ENCODE measurements at places on chromosomes 2 and 18.

DNA sequence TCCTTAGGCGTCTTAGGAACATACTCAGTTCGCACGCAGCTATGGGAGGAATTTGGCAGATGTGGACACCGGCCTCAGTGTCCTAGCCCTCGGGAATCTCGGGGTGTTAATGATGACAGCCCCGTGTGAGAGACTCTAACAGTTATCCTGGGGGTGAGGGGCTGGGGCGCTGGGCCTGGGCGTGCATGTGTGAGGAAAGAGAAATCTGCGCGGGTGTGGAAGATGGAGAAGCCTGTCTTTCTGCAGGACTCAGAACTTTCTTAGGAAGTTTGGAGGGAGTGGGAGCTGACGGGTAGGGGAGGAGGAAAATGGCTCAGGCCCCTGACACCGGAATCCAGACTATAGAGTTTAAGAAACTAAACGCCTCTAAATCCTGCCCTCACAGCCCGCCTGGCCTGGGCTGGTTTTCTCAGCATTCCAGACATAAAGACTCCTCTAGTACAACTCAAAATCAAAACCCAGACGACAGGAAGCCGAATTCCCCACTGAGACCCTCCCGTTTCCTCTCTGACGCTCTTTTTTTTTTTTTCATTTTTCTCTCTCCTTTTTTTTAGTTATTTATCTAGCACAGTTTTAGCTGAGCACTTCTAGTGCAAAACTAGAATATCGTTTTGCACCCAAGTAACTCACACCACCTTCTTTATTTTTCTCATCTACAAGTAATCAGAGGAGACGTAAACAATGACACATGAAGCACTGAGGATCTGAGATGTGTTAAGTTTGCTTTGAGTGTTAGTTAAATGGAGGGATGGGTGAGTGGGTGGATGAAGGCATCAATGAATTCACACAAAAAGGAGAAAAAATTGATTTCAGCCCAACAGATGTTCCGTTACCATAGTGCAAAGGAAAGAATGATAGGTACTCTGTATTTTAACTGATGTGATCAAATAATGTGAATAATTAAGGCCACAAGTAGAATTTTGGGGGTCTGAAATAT is 1.2 kb upstream of the HAAO start:
- no peak for DNase-seq

DNA sequence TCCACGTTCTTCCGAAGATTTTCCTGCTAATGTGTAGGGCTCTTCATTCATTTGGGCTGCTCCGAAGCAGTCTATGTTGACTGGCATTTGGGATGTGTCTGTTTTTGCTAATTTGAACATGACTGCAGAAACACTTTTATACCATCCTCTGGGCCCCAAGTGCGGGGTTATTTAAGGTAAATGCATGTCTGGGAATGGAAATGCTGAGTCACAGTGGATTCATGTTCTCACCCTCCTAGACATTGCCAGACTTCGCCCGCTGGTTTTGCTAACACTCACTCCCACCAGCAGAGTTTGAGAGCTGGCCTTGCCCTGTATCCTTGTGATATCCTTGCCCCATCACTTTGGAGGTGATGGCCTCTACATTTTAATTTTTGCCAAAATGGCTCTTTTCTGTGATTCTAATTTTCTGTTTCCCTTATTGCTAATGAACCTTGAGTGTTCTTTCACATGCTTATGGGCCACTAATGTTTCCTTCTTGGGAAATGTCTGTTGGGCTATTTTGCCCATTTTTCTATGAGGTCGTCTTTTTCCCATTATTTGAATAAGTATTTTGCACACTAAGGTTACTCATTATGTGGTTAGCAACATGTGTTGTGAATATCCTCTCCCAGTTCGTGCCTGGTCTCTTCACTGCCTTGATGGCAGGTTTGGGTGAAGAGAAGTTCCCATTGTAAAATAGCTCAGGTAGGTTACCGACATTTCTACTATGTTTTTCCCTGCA is 204.1 kb downstream of the GLI2 start:
- peak; percentile 87 for DNase-seq

DNA sequence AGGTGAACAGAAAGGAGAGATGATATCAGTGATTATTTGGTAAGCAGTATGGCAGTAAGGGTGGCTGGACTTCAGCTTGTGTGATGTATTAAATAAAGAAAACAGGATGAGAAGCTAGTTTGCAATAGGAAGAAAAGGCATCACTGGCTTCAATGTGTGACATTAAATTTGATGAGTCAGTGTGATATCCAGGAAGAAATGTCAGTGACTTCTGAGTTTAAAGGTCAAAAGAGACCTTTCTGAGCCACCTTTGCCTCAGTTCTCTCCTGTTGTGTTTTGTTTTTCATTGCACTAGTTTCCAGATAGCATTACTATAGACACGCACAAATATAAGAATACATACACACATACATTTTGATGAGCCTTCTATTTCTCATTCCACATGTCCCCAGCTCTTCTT is 105.6 kb downstream of the PIGN start:
- DNase-seq: no peak

- no peak for DNase-seq
These were observed 13.2 kb upstream of the CEP68 start for GRCh38 chr2:65043001-65043400.

- no peak for DNase-seq
These were observed 375.4 kb upstream of the ACVR2A start for GRCh38 chr2:147469471-147469870.

DNA sequence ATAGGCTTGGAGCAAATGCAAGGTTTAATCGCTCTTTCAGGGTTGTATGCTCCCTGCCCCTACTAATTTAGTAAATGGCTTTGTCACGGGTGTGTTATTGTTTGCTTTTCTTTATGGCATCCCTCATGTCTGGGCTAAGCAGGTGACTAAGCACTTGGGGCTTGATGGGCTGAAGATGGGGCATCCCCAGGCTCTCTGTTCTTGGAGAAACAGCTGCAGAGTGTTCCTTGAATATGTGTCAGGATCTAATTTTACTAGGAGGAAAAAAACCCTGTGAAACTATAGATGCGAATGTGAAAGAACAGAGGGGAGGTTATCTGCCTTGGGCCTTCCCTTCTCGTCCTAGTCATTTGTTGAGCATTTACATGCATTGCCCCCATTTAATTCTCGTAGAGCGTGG is 94.7 kb upstream of the TAF1B start:
- DNase-seq: peak; percentile 63

DNA sequence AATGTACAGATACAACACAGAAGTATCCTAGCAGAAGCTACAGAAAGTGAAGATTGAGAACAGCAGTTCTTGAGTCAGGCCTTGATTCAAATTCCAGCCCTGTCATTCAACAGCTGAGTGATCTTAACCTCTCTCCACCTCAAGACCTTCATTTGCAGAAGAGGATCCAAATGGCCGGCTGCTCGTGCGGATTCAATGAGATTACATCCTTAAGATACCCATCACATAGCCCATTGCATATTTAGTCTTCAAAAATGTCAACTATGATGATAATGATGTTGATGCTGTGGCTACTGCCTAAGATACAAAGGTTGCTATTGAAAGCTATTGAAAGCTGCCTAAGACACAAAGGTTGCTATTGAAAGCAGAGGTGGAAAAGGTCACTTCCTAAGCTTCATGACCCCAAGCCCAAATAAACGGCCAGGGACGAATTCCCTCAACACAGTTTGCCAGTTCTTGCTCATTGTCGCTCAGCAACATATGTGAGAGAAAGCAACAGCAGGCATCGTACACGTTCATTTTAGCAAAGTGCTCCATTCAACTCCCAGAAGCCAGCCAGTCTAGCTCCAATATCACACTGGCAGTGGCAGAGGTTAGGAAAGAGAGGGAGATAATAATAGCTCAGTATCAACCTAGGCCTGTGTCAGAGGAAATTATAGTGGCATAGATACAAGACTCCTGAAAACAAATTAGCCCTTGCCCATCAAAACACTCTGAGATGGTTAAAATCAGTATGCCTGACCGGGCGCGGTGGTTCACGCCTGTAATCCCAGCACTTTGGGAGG is 36.1 kb downstream of the MRPL35 start:
- no peak for DNase-seq

DNA sequence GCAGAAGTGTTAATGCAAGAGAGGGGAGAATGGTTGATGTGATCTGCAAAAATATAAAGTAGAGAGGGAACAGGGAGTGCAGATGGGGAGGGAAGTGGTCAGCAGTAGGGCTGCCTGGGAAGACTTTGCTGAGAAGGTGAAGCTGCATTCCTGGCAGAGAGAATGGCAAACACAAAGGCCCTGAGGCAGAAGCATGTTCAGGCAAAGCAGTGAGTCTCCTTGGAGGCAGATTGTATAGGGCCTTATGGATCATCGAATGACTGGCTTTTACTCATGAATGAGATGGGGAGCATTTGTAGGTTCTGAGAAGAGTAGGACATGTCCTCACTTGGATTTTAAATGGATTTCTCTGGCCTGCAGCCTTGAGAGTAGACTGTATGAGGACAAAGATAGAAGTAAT is 9.5 kb downstream of the ITGA6 start:
- DNase-seq: no peak

GRCh38 chr2:221203856-221204255 is 368.2 kb downstream of the EPHA4 start:
- no peak for DNase-seq

- no peak for DNase-seq
These were observed 132.8 kb upstream of the NCK2 start for GRCh38 chr2:105611811-105612424.

GRCh38 chr2:4898706-4899105 is 793.5 kb upstream of the SOX11 start:
- peak; percentile 81 for DNase-seq

DNA sequence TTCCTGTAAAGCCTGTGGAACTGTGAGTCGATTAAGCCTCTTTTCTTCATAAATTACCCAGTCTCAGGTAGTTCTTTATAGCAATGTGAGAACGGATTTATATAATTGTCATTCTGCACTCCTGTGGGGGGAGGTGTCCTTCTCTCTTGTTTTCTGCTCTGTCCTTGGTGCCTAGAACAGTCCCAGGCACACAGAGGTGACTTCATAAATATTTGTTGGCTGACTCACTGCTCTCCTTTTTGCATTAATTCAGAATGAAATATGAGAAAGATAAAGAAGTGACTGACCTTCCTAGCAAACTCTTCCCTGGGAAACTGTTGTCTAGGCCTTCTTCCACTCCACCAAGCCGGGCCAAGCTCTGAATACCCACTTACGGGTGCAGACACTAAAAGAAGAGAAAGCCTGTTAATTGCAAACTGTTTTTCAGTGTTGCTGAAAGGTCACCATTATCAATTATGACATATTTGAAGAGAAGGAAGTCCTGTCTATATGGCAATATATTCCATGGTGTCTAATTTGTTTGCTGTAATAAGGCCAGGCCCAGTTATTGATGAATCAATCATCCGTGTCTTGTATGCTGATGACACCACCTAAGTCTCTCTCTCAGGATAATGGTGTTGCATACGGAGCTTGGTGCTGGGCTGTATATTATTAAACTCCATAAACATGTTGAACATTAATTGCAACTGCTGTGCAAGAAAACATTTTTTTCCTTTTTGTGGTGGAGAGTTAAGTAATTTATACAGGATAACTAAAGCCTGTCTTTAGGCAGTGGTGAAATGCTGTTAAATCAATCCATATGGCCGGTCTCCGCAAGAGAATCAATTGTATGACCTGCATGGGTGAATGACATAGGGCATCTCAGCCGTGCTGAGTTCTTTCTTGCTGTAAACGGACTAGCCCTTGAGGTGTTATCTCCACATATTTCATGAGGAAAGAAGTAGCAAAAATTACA is 567.5 kb downstream of the SLC4A3 start:
- DNase-seq: no peak

GRCh38 chr2:134586326-134586965 is 132.4 kb downstream of the TMEM163 start:
- DNase-seq: no peak

- no peak for DNase-seq
These were observed 621.7 kb upstream of the HS6ST1 start for GRCh38 chr2:128940378-128940777.

DNA sequence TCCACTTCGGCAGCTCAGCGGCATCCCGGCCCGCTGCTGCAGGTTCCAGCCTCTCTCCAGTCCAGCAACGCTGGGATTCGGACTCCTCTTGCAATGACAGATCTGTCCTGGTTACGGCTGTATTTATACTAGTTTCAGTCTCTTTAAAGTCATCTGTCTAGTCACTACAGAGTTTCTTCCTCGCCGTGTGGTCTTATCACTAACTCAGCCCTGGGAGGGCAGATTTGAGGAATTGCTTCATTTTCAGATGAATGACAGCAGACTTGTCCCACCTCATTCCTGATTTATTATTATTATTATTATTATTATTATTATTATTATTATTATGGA is 2.2 kb downstream of the KLHL29 start:
- DNase-seq: no peak

DNA sequence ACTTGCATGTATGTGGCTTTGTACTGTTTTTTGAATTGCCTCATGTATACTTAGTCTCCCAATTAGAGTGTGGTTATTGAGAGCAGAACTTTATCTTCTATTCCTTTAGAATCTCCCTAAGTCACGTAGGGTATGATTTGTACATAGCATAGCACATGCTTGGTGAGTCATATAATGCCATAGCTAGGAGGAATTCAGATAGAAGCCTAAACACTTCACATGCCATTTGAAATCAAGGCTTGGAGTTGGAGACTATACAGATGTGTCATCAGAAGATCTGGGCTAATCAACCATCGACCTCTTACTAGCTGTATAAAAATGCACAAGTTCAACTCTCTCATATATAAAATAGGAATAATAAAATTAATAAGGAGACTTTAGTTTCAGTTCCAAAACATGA is 222.6 kb upstream of the ST6GAL2 start:
- no peak for DNase-seq

DNA sequence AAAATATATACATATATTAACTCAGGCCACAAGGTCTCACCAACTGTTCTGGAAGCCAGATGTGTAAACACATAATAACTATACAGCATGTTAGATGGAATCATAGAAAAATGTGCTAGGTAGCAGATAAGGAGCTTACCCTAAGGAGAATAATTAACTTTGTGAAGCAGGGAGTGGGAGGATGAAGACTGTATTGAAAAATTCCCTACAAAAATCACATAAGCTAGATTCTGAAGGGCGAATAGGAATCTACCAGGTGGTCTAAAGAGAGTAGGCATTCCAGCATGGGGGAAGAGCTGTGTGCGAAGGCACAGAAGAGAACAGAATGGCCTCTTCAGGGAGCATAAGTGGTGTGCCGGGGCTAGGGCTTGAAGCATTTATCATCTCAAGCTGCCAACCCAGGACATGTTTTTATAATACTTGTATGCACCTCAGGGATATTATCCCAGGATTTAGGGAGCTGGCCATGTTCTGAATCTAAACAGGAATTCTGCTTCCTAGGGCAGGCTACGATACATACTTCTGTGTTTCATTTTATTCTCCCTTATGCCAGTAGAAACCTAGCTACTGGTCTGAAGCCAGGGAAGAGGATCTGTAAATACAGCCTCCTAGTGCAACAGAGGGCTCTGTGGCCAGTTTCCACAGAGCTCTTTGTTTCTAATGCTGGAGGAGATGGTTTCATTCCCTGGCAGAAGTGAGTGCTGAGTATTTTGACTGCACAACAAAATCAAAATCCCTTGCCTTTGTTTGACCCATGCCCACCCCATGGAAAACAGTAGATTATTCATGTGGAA is 56.7 kb downstream of the NEMP2 start:
- no peak for DNase-seq

- peak; percentile 67 for DNase-seq
These were observed at the start of gene GYPC for GRCh38 chr2:126655500-126656430. Gene GYPC (plus strand): TSS chr2:126656158. CDS start chr2:126656264, 106 bp downstream.

- no peak for DNase-seq
These were observed 33.4 kb upstream of the PNO1 start for GRCh38 chr2:68124321-68124720.

Measured in A172 (cell line).